ENCODE measurements at places on chromosomes 5 and 9.

DNA sequence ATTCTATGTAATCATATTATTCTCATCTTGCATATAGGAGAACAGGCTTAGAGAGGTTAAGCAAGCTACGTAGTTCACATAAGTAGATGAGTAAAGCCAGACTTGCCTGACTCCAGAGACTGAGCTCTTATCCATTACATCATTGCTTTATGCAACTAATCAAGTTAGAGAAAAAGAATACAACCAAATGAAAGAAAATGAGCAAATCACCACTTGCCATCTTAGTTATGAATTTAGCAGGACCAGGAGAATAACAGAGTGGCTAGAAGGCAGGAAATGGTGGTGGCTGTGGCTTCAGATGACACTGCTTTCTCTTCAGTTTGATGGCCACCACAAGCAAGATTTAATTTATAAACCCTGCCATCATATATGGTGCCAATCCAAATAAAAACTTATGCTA lies 26.6 kb downstream of the POC5 start:
- no peak for DNase-seq

DNA sequence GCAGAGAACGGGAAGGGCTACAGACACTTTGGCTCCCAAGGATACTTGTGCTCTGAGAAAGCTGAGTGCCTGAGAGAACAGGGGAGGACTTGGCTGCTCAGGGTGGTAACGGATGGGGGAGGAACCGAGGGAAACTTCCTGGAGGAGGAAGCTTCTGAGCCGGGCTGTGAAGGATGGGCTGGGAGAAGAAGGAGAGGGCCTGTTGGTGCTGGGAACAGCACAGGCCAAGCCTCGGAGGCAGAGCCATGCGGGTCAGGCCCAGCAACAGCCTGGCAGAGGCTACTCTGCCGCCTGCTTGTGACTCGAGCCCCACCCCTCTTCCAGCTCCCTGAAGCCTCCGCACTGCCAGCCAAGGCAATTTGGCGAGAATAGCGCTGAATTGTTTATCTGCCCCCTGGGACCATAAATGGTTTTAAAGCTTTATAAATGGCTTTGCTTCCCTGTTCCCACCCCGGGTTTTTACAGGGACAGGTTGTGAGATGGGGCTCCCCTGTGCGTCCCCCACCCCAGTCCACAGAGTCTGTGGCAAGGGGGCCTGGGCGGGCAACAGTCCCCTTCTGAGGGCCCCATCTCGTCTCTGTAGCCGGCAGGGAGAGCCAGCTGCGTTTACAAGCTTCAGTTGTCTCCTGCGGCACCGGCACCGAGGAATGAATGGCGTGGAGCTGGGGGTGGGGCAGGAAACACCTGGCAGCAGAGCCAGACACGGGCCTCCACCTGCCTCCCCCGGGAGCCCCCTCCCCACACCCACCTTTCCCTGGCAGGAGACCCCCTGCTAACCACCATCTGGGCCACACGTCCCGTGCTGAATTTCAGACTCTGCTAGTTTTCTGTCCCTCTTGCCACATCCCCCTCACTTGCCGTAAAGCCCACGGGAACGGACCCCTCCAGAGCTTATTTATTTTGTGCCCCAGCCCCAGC lies 24.4 kb downstream of the FAM163B start:
- DNase-seq: no peak

- DNase-seq: no peak
These were observed 215.7 kb upstream of the ELL2 start for GRCh38 chr5:96177303-96177869.

DNA sequence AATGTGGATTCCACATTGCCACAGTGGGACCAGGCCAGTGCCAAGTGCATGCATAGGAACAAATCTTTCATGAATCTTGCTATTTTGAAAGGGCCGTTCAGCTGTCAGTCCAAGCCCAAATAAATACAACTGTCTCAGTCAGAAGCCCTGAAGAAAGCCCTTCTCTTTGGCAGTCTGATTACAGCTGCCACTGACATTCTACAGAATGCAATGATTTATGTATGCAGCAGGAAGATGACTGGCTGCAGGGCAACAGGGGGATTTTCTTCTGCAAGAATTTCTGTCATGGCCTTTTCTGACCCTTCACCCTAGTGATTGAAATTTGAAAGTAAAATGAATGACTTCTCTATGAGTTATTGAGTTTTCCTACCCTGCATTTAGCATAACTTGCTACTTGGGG lies 86.7 kb upstream of the FER start:
- DNase-seq: no peak

GRCh38 chr5:29899583-29899982 lies 1293.9 kb upstream of the CDH6 start:
- DNase-seq: no peak

GRCh38 chr9:122297512-122297911 lies 32.8 kb downstream of the MRRF start:
- DNase-seq: no peak

DNA sequence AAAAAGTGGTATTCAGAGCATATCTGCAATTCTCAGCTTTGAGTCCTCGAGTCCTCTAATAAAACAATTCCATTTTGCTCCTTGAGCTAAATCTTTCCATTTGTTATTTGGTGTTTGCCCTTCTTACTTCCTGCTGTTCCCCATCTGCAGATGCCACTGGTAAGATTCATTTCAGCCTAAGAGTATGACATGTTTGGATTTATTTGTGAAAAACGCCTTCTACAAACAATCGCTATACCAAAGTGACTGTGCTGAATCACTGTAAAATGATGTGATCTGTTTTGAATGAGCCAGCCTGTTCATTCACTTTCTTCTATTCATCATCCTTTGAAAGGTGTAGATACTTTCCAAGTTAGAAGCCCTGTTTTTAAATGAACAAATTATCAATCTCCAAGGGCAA lies 27.7 kb downstream of the KCTD16 start:
- no peak for DNase-seq

GRCh38 chr9:93065135-93065720 lies 6.7 kb downstream of the SUSD3 start:
- no peak for DNase-seq

DNA sequence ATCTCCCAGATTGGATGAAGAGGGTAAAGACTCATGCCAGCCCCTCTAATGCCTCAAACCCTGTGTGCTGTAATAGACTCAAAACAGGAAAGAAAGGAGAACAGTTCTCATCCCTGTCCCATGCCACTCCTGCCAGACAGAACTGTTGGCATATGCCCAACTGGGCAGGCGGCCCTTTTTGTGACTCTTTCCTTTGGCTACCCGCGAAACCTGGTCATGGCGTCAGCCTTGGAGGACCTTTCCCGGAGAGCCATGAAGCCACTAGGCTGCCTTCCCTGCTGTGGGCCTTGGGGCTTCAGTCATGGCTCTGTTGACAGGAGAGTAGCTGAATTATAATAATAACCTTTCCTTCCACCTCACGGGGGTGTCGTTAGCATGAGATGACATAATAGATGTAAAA lies 75.9 kb upstream of the SEMA6A start:
- DNase-seq: no peak

GRCh38 chr5:139635191-139635590 lies 13.0 kb upstream of the CXXC5 start:
- no peak for DNase-seq

DNA sequence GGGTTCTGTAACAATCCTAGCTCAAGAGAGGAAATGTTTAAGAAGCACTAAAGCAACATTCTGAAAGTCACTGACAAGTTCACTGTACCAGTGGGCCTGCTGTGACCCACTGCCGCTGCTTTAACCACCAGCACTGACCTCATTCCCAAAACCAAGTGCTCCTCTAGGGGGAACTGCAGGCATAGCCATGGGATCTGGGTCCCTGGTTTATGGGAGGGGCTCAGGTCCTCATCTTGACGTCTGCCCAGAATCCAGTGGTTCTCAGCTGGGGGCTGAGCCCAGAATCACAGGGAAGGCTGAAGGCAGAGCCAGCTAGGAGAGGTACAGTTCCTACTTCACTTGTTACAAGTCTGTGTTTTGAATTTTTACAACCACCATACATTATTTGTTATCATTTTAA lies 36.1 kb upstream of the SLC2A8 start:
- DNase-seq: no peak

DNA sequence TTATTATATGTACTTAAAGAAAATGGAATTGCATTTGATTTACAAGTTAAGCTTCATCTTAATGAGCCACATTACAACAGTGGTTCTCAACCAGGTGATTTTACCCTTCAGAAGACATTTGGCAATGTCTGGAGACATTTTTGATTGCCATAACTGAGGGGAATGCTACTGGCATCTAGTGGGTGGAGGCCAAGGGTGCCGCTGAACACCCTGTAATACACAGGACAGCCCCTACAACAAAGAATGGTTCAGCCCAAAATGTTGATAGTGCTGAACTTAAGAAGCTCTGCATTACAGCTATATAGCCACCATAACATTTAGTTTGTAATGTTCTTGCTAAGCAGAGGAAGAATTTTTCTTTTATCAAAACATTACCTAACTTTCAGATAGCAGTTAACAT lies 103.1 kb downstream of the PAM start:
- no peak for DNase-seq

GRCh38 chr9:99027443-99027842 lies 77.5 kb upstream of the TGFBR1 start:
- DNase-seq: no peak

- DNase-seq: no peak
These were observed 462.9 kb downstream of the CDK5RAP2 start for GRCh38 chr9:120117081-120117480.

GRCh38 chr5:18216016-18216415 lies 581.8 kb downstream of the TAF11L14 start:
- DNase-seq: no peak

DNA sequence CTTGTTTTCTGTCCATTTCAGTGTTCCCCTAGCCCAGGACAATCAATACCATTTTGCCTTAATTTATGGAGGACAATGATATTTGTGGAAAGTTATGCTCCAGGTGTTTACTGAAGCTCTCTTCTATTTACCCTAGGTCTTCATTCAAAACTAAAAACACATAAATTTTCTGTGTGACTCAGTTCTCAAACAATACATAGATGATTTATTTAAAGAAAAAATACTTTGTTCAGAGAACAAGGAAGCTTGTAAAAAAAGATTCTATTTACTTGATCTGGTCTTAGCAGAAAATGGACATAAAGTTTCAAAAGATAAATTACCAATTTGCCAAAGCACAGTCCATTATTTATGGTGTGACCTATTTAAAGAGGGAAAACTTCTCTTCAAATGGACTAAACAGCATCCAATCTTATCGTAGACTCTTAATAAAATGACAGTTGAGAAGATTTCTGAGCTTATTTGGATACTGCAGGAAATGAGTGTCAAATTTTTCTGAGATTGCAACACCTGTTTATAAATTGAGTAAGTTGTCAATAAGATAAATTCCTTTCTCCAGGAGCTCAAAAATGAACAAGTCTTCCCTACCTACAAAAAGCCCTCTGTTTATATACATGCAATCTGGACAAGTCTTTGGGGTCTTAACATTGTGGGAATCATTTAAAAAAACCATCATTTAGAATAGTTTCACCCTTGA lies 627.2 kb downstream of the PSAT1 start:
- DNase-seq: no peak

DNA sequence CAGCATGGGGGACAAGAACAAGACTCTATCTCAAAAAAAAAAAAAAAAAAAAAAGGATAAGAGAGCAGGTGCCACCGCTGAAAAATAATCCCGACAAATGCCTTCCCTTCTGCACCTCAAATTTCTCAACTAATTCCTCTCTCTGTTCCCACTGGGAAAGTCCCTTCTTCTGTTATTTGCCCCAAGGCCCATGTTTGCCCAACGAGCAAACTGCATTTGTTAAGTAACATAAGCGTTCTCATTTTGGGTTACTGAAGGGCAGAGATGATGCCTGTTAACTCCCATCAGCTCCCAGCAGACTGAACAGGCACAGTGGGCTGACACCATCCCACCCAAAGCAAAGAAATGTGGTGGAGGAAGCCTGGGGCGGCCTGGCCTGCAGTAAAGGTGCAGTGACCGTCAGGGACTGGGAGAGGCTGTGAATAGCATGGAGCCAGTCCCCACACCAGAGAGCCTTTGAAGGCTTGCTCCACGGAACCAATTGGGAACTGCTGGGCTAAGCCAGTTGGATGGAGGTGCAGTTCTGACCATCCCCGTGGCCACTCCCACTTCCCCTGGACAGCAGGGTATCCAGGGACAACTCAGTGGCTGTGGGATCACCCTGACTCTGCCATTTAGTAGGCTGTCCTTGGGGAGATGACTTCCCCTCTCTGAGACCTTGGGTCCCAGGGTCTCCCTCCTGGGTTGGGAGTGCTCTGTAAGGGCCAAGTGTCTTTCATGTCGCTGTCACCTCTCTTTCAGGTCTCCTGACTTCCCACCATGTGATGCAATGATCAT lies 149.7 kb upstream of the IER5L start:
- no peak for DNase-seq

DNA sequence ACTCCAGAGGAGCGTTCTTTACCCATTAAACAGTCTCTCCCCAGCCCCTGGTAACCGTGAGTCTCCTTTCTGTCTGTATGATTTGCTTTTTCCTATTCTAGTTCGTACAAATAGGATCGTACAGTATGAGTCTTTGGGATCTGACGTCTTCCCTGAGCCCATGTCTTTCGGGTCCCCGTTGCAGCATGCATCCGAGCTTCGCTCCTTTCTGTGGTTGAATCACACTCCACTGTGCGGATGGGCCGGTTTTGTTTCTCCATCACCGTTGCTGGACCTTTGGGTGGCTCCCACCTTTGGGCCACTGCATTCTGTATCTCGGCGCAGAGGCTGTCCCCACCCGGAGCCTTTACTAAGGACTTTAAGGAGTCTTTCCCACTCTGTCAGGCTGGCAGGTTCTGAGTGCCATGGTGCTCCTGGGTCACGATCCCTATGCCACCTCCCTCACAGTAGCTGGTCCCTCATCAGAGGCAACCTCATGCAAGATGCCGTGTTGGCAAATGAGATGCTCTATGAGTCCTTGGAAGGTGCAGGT lies 145.7 kb upstream of the COL5A1 start:
- DNase-seq: no peak

- no peak for DNase-seq
These were observed 159.2 kb upstream of the GNA14 start for GRCh38 chr9:77807281-77807683.

DNA sequence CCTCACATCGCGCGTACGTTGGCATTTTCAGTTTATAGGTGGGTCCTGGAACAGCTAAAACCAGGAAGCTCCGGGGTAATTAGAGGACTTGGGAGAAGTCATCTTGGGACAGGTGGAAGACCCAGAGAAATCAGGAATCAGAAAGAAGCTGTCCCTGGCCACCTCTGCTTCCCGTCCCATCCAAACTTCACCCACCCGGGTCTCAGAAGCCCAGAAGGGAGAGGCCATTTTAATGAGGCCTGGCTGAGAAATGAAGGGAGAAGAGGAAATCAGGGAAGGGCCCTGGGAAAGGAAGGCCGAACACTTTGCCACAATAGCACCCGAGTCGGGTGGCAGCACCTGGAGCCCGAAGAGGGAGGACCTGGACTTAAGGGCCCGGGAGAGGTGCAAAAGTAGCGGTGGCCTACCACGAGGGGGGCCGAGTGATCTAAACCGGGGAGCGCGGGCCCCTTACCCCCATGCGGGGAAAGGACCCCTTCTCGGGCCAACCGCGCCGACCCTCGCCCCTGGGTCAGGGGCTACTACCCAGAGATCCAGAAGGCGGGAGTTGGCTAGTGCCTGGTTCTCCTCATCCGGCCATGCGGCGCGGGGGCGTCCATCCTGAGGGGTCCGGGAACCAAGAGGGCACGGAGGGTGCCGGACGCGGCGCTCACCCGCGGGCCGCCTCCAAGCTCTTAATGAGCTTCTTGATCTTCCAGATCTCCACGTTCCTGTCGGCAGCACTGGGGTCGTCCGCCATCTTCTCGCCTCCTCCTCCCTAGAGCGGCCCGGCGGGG lies 668 bp downstream of the ETF1 start:
- no peak for DNase-seq

All from activated CD4-positive, alpha-beta T cell treated with anti-CD3 and anti-CD28 coated beads, Interleukin-2, amount 50 U/mL, for 4 hours (primary cell).